A549 treated with Hydrocortisone at 1 μM for 4 hours (cell line): ENCODE measurements at places on chromosomes 2 and 18. TPM values are rescaled to one million over a fixed set of nuclear protein-coding genes. Genes with fewer than 3 reads are reported as not detected.

Gene SUMO1
- 134 to 166 TPM (median 140 TPM) in 5 replicates for total RNA-seq

Gene SCN3A
- 0.01 TPM in 1 of 5 replicates, not detected in the others for total RNA-seq

Gene KLF7
- 17.0 to 31.0 TPM (median 28.5 TPM) in 5 replicates for total RNA-seq

Gene FLACC1
- total RNA-seq: 0.16 to 0.46 TPM (median 0.17 TPM) in 5 replicates

Gene CRACDL
- 3.9 to 4.3 TPM (median 4.0 TPM) in 5 replicates for total RNA-seq

Gene CELF4
- 0.03 TPM in 1 of 5 replicates, not detected in the others for total RNA-seq

Gene ESPNL
- total RNA-seq: 0.10 to 0.38 TPM (median 0.13 TPM) in 5 replicates

Gene CCDC74A
- 10.7 to 15.4 TPM (median 15.0 TPM) in 5 replicates for total RNA-seq

Gene ANKRD29
- 12.4 to 18.9 TPM (median 18.0 TPM) in 5 replicates for total RNA-seq

Gene APLF
- 0.51 to 0.70 TPM (median 0.66 TPM) in 5 replicates for total RNA-seq

Gene EDAR
- 0.02 to 0.09 TPM (median 0.08 TPM) in 5 replicates for total RNA-seq

Gene COL4A4
- total RNA-seq: 1.1 to 2.4 TPM (median 1.9 TPM) in 5 replicates

Gene CYP26B1
- 12.1 to 16.0 TPM (median 14.7 TPM) in 5 replicates for total RNA-seq

Gene AMER3
- total RNA-seq: not detected in 5 replicates

Gene TYMS
- 168 to 180 TPM (median 169 TPM) in 5 replicates for total RNA-seq

Gene SERPINB11
- total RNA-seq: 0.07 TPM in 1 of 5 replicates, not detected in the others

Gene ACVR1C
- 0.02 to 0.05 TPM in 2 of 5 replicates, not detected in the others for total RNA-seq

Gene COBLL1
- total RNA-seq: 3.7 to 6.6 TPM (median 4.5 TPM) in 5 replicates

Gene CYBRD1
- total RNA-seq: 23.7 to 35.9 TPM (median 30.9 TPM) in 5 replicates

Gene MTERF4
- total RNA-seq: 22.2 to 34.4 TPM (median 23.1 TPM) in 5 replicates

Gene IGFBP5
- 0.14 to 0.17 TPM (median 0.17 TPM) in 5 replicates for total RNA-seq

Gene MYCN
- not detected in 5 replicates for total RNA-seq

Gene TSPYL6
- not detected in 5 replicates for total RNA-seq

Gene CCDC85A
- total RNA-seq: 0.29 to 0.33 TPM (median 0.32 TPM) in 5 replicates

Gene REEP1
- 0.88 to 1.2 TPM (median 1.1 TPM) in 5 replicates for total RNA-seq

Gene ERFE
- 5.7 to 9.7 TPM (median 8.1 TPM) in 5 replicates for total RNA-seq

Gene MYOM1
- total RNA-seq: 0.09 to 0.41 TPM (median 0.15 TPM) in 5 replicates

Gene RAX
- 0.05 TPM in 1 of 5 replicates, not detected in the others for total RNA-seq
